Body of pancreas (tissue), 4 donors: ENCODE measurements at places on chromosomes 16 and 17.

- no peak for DNase-seq
Measured at GRCh38 chr16:11015076-11015475, 70.7 kb downstream of the CLEC16A start.

- no peak for DNase-seq
Measured at GRCh38 chr16:8493972-8494371, 96.3 kb downstream of the TMEM114 start.

DNA sequence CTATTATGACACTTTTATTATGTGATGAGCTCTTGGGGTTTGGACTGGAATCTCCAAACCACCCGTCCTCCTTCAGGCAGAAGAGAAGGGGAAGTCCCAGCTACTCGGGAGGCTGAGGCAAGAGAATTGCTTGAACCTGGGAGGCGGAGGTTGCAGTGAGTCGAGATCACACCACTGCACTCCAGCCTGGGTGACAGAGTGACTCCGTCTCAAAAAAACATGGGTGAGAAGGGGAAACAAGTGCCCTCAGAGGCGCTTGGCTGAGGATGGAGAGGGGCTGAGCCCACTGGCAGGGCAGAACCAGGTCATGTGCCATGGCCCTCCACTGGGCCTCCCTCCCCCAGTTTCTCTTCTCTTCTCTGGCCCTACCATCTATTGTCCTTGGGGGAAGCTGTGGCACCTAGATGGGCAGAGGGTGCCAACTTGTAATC is 120.9 kb upstream of the SMURF2 start:
- DNase-seq: no peak

GRCh38 chr17:77476931-77477805 is 336.4 kb downstream of the SEC14L1 start:
- peak; percentile 46 for DNase-seq

- DNase-seq: no peak
Measured at GRCh38 chr16:6918646-6919045, 414.0 kb upstream of the RBFOX1 start.

GRCh38 chr16:50244504-50245416 is 21.6 kb upstream of the ADCY7 start:
- DNase-seq: no peak

DNA sequence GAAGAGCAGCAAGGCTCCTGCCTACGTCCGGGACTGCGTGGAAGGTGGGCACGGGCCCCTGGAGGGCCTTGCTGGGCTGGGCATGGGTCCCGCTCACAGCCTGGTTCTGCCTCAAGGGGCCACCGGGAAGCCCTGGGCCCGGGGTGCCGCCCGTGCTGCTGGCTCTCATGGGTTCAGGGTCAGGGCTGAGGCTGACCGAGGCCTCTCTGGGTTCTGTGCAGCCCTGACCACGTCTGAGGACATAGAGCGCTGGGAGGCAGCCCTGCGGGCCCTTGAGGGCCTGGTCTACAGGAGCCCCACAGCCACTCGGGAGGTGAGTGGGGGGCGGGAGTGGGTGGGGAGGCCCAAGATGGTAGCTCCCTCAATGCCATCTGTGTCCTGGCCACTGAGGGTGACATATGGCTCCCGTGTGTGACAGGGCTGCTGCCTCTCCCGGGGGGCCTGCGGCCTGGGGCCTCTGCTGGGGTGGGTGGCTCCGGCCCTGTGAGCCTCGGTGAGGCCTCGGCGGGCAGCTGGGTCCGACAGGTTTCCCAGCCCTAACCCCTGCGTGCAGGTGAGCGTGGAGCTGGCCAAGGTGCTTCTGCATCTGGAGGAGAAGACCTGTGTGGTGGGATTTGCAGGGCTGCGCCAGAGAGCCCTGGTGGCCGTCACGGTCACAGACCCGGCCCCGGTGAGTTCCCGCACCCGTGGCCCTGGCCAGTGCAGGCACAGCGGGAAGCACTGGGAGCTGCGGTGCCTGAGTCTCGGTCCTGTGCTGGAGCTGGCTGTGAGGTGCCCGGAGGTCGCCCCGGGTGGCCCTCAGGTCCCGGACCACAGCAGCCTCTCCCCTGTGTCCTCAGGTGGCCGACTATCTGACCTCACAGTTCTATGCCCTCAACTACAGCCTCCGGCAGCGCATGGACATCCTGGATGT is 9.2 kb downstream of the TELO2 start:
- no peak for DNase-seq

- DNase-seq: no peak
Measured at GRCh38 chr16:67391424-67392300, 1.6 kb downstream of the TPPP3 start.

DNA sequence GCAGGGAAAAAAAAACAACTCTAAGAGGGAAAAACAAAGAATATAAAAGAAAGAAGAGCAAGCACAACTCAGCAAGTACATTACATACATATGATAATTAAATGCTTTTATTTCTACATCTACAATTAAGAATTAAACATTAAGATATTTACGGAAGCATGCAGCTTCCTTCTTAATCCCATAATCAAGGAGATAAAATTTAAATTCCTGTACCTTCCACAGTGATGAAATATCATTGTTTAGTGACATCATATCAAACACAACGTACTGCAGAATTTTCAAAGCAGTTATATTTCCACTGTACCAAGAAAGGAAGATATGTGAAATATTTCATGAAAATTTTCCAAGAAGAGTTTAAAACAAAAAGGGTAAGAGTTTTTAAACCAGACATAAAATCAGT is 26.0 kb downstream of the KANSL1 start:
- DNase-seq: no peak

GRCh38 chr17:1566505-1567199 is 4.1 kb upstream of the PITPNA start:
- DNase-seq: no peak

DNA sequence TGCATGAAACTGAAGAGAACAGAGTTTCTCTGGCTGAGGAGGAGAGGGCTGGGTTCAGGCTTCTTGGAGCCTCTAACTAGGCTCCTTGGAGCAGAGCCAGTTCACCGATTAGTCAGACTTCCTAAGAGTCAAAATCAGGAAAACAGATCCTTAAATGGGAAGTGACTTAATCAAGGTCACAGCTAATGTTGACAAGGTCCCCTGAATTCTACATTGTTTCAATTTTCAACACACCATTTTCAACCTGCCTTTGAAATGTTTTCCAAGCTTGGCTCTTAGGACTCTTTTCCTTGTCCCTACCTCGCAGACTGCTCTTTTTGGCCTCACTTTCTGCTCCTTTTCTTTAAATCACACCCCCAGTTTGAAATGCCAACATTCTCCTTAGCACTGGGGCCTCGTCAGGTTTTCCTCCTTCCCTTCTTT is 16.3 kb downstream of the MYL4 start:
- DNase-seq: peak; percentile 61

GRCh38 chr16:83105279-83106077 is 478.7 kb downstream of the CDH13 start:
- DNase-seq: no peak

DNA sequence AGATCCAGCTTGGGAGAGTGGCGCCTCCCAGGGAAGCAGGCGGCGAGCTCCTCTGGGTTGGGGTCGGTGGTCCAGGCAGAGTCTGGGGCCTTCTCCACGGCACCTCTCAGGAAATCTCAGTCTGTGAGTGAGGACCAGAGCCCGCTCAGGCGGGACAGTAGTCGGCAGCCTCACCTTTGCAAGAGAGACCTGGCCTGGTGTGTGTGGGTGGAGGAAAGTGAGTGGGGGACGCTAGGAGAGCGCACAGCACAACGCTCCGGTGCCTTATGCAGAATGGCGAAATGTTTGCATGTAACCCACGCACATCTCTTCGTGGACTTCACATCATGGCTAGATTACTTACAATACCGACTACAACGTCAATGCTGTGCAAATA is 2.2 kb downstream of the AHSP start:
- DNase-seq: no peak

- no peak for DNase-seq
Measured at GRCh38 chr16:49010396-49010795, 271.2 kb downstream of the CBLN1 start.

DNA sequence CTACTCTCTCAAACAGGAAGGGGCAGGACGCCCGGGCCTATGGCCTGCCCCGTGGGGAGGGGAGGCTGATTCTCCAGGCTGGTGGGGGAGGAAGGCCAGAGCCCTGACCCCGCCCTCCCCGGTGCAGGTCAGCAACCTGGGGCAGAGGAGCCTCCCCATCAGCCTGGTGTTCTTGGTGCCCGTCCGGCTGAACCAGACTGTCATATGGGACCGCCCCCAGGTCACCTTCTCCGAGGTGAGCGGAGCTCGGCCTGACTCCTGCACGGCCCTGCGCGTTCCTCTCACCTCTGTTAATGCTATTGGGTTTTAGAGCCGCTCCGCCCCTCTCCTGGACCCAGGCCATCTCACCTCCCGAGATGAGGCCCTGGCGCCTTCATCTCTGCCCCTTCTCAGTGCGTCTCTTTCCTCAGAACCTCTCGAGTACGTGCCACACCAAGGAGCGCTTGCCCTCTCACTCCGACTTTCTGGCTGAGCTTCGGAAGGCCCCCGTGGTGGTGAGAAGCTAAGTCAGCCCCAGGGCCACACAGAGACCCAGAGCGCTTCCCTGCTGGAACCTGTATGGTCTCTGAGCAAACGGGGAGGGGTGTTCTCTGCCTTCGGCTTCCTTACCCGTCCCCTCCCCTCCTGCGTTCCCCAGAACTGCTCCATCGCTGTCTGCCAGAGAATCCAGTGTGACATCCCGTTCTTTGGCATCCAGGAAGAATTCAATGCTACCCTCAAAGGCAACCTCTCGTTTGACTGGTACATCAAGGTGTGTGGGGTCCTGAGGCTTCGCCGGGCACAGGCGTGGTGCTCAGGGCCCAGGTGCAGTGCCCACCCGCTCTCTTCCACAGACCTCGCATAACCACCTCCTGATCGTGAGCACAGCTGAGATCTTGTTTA is 25.1 kb upstream of the ITGAX start:
- DNase-seq: no peak

GRCh38 chr16:69397821-69398521 is 12.2 kb upstream of the TERF2 start:
- peak; percentile 60 for DNase-seq

- DNase-seq: no peak
Measured at GRCh38 chr17:11628374-11628773, 30.1 kb downstream of the DNAH9 start.

DNA sequence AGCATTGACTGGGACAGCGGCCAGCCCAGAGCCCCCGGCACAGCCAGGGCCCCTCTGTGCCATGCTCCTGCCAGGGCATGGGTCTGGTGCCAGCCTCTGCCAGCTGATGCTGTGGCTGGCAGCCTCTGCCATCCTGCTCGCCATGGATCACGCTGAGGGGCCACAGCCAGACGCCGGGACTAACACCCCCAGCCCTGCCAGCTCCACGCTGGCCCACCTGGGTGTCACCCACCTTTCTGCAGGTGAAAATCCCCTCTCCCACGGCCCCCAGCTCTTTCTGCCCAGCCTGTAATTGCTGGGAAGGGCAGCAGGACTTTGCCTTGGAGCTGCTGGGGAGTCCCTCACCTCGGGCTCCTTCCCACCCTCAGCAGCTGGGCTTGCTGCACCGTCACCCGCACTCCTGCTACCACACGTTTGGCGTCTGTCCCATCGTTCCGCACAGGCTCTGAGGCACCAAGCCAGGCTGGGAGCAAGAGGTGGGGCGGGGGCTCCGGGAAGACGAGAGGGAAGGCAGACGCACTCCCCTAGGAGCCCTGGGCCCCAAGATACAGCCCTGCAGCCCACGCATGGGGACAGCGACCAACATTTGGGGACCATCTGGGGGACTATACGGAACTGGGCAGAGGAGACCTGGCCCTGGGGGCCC is 42.0 kb upstream of the ACSF3 start:
- DNase-seq: no peak

GRCh38 chr17:41453066-41453465 is 12.3 kb upstream of the KRT38 start:
- DNase-seq: no peak

DNA sequence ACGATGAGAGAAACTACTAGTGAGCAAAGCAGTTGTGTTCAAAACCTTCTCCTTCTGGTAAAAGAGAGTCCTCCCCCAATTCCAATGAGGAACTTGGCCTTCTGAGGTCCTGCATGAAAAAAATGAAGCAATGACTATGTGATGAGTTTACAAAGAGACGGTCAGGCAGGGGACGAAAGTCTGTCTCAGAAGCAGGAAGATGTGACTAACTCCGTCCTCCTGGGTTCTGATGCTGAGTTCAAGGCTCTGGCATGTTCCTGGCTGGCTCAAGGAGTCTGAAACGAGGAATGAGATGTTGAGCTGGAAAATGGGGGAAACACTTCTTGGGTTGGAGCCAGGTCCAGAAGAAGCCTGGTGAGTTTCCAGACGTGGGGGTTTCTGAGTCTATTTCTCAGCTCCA is 129.6 kb downstream of the CPPED1 start:
- no peak for DNase-seq

- no peak for DNase-seq
Measured at GRCh38 chr16:23950291-23950894, 114.6 kb downstream of the PRKCB start.

DNA sequence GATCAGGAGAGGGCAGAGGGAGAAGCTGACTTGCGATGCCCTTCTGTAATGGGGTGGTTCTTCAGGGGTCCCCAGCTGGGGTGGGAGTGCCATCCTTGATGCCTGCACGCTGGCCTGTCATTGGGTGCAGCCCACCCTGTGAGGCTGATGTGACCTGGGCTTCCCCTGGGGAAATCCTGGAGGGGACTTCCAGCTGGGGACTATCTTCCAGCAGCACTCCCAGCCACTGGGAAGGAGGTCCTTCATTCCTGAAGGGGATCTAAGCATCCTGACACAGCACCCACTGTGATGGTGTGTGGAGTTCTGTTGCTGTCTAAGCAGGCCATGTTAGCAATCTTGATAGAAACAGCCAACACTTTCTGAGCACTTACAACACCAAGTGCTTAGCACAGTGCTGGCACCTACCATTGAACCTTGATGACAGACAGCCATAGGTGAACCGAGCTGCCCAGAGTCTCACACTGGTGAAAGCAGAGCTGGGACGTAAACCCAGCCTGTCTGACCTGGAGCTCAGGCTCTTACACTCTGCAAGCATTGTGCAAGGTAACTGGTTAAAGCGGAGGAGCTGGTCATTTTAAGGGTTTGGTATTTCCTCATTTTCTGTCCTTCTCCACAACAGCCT is 211.3 kb downstream of the CCDC182 start:
- no peak for DNase-seq

DNA sequence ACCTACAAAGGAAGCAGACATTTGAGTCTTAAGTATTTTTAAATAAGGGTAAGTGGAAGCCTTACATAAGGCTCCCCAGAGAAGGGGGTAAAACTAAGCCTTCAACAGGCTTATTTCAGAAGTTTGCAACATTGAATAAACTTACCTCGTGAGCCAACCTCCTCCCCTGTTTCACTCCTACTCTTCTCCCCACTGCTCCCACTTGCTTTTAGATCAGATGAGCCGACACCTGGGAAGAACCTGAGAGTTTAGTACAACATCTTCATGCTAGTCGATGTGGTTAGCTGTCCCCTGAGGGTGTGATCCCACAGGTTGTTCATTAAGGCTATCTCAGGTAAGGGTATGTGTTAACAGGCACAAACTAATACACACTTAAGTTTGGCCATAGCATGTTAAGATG is 13.8 kb downstream of the ZP2 start:
- no peak for DNase-seq

GRCh38 chr16:63527404-63527803 is 1491.2 kb upstream of the CDH8 start:
- no peak for DNase-seq

- DNase-seq: no peak
Measured at GRCh38 chr16:68972720-68973119, 129.4 kb downstream of the TANGO6 start.

GRCh38 chr16:88414521-88415380 is 32.0 kb downstream of the ZNF469 start:
- no peak for DNase-seq

GRCh38 chr17:82118168-82118814 is 20.3 kb upstream of the FASN start:
- no peak for DNase-seq
